ENCODE measurements at places on chromosomes 11 and 22.

DNA sequence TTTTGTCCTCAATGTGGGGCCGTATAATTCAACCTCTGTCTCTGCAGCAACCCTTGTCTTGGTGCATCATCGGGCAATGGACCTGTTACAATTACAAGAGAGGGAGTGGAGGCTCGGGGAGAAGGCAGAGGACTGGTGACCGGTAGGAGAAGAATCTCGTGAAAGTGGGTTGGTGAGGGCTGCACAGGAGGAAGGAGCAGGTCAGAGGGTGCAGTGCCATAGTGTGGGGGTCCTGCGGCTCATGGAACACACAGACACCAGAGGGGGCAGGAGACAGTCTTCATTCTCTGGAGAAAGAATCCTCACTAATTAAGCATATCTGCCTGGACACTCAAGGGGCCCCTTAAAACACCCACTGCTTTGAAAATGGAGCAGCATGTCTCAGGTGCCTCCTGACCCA, 174.7 kb upstream of the B3GAT1 start:
- DNase-seq: no peak

DNA sequence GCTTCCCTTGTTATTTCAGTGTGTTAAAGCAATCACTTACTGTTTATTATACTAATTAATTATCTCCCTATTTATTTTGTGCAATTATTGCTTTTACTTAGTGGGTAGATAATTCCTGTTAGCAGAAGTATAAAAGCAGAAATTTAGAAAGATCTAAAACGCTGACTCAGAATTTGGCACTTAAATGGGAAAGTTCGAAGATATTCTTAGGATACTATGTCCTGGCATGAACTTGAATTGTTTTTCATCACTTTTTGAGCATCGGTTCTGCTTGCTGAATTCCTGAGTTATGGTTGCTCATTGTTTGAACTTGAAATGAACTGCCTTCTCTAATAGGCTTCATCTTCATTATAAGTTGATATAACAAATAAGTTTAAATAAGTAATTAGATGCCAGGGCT, 325.4 kb downstream of the JRKL start:
- no peak for DNase-seq

DNA sequence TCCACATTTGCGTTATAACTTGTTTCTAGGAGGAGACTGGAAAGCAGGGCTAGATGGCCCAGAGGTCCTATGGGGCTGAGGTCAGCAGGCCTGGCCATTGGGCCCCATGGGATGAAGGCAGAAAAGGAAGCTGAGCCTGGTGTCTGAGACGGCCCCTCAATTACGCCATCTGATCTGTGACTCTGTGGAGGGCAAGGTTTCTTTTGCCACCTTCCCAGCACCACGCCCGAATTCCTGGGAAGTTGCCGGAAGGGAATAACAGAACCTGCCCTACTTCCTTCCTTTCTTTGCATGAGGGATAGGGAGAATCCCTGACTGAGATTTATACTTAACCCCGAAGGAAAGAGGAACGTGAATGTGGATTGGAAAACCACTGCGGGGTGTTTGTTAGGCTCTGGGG, 118.1 kb downstream of the MPPED1 start:
- DNase-seq: no peak

GRCh38 chr11:121426476-121427399, 25.4 kb upstream of the SORL1 start:
- no peak for DNase-seq

DNA sequence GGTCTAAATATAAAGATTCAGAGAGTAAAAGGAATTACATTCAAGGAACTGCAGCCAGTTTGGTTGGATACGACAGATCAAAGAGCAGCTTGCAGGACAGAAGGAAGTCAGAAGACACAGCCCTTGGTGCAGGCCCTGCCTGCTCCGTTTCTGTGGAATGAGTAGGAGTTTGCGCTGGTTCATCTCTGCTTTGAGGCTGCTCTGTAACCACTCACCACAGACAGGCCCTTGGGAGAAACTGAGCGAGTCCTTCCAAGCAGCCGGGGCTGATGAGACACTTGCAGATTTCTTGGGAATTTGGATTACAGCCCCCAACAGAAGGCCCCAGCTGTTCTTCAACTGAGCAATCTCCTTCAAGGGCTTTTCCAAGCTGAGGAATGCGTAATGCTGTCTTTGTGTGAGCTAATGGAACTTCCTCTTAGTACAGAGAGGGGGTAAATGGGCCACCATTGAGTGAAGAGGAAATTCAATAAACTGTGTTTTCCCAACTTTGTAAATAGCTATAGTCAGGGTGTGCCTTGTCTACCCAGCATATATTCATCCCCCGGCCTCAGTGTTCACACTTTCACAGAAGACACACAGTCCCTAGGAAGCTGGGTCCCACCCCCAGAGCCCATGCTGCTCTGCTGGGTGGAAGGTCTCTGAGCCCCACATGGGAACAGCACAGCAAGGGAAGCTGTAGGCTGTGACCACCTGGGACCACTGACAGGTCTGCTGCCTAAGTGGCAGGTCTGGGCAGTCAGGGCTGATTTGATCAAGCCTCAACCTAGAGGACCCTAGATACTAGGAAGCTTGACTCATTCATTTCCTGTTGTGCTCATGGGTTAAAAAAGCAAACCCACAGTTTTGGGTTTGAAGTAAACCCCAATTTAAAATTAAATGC, 16.6 kb downstream of the IL10RA start:
- no peak for DNase-seq

DNA sequence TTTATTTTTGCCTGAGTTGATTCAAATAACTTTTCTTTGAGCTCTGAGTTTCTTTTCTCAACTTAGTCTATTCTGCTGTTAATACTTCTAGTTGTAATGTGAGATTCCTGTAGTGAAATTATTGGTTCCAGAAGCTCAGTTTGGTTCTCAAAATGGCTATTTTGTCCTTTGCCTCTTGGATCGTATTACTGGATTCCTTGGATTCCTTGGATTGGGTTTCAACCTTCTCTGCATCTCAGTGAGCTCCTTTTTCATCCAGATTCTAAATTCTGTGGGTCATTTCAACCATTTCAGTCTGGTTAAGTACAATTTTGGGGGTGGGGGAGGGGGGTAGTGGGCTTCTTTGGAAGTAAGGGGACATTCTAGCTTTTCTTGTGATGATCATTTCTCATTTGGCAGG, 341.1 kb upstream of the CNTN5 start:
- DNase-seq: no peak

GRCh38 chr22:23263651-23264555, 83.6 kb downstream of the BCR start:
- no peak for DNase-seq

All from DMS 273 treated with DMSO at 0.1 percent for 48 hours (cell line).